ENCODE measurements at places on chromosomes 2 and 18.

DNA sequence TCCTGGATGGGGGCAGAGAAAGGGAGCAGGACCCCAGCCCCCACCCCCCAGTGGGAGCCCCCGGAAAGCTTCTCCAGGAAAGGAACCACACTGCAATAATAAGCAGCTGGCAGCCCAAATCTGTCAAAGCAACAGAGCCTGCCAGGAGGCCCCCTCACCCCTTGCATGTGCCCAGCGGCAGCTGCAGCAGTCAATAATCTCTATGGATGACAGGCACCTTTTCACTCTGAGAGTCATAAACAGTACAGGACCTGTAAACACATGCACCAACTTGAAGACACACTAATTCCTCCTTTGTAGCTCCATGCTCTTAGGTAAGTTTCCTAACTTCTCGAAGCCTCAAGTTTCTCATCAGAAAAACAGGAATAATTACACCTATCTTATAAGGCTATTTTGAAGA lies 26.2 kb upstream of the KDM3A start:
- no peak for DNase-seq

- DNase-seq, result no peak
Observed at GRCh38 chr2:18412980-18413675, 147.3 kb downstream of the RDH14 start.

GRCh38 chr2:109024477-109024876 lies 35.5 kb upstream of the EDAR start:
- DNase-seq, result no peak

- no peak for DNase-seq
Observed at GRCh38 chr2:134594399-134594798, 124.4 kb downstream of the TMEM163 start.

- no peak for DNase-seq
Observed at GRCh38 chr18:50111398-50111797, 83.5 kb downstream of the MYO5B start.

DNA sequence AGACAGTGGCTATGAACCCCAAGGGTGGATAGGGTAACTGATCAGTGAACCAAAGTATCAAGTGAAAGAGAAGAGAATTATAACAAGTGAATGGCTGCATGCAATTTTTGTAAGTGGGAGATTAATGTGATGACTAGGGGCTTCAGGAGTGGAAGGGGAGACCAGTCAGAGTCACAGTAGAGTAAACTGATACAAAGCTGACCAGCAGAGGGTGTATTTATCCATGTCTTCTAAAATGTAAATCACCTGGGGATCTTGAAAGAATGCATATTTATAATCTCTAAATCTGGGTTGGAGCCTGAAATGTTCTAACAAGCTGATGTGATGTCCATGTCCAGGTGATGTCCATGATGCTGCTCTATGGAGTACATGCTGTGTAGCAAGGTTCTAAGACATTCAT lies 1351.3 kb upstream of the CHAC2 start:
- no peak for DNase-seq

DNA sequence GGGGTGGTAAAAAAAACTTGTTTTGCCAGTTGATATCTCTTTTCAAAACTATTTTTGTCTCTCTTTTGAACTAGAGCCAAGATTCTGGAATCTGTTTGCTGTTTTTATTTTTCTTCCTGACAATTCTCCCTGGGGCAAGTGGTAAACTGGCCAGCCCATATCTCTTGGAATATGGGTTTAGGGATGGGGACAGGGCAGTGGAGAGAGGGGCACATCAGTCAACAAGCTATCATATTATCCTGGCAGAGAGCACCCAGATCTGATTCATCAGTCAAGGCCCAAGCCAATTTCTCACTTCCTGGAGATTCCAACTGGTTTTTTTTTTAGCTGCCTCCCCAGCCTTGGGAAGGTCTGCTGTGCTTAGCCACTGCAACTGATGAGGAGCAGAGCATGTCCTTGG lies 52.3 kb downstream of the ARHGAP28 start:
- DNase-seq, result no peak

DNA sequence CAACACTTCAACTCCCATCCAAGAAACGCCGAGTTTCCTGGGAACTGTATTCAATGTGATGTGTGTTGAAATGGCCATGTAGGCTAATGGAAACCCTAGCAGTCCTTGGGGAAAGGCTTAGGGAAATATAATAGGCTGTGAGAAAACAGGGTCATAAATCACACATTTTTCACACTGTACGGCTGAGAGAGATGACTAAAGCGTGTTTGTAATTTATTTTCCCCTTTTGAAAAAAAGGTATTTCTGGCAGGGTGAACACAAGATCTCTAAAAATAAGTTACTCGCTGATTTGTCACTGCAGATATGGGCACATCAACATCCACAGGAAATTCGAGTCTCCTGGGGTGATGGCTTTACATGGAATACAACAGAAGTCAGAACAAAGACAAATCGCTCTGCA lies 109.6 kb upstream of the ST6GAL2 start:
- DNase-seq, result no peak

- no peak for DNase-seq
Observed at GRCh38 chr18:24875286-24875685, 414.8 kb downstream of the HRH4 start.

DNA sequence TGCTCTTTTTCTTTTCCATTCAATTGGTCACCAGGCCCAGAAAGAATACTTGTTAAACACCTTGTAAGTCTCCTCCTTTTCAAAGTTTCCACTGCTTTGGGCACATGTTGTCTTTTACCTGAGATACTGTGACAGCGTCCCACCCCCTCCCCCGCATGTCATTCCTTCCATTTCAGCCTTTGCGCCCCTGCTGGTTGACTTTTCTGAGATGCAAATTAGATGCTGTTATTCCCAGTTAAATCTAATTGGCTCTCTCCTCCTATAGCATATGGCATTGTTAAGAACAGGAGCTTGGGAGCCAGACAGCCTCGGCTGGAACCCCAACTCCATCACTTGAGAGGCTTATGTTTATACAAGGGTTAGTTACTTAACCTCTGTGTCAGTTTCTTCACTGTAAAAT lies 80.3 kb upstream of the GAREM1 start:
- no peak for DNase-seq

DNA sequence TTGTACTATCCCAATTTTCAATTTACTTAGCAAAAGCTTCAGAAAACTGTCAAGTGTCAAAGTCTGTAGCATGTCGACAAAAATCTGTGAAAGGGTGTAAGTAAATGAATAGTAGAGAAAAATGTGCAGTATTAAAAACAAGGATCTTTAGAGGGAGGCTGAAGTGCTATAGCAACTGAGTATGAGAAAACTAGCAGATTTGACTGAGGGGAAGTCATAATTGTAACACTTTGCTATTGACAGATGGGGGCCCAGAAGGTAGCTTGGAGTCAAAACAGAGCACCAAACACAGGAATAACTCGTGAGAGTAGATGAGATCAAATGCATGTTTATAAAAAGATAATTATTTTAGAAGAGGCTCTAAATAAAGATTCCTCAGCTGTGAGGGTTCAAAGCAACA lies 657.7 kb downstream of the TMEM182 start:
- DNase-seq, result no peak

DNA sequence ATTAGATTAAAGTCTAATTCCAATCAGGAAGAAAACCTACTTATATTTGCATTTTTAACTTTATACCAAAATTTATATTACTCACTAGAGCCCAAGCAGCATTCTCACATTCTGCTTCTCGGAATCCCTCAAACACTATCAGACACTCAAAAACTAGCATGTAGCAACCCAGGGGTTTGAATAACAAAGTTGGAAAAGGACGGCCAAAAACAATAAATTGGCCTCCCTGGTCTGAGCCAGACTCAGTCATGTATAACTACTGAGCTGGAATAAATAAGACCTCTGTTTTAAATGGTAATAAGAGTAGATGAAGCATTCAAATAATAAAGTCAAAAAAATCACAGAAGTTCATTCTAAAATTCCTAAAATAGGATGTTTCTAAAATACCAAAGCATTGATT lies 290.9 kb downstream of the IRS1 start:
- no peak for DNase-seq

DNA sequence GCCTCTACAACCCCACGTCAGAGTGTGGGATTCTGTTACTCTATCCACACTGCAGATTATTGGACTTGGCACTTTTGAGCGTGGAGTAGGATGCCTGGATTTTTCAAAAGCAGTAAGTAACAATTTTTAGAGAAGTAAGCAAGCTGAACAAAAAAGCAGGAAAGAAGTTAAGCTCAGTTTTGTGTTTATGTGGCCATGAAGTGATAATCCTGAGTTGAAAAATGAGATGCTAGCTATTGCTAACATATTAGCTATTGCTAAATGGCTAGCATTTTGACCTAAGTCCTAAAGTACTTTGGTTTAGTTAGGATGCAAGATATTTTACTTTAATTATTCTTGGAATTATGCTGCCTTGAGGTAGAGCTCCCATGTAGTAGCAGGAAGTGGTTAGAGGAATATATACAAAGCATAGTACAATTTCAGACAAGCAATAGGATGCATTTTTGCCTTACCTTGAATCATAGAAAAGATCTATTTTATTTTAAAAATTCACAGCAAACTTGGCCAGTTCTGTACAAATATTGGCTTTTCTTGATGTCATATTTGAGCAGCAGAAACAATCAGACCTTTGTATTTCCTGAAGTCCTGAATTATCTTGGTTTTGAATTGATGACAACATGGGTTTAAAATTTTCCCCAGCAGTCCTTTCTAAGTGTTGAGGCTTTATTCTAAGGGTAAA lies 74.6 kb downstream of the COX7A2L start:
- no peak for DNase-seq

- DNase-seq, result no peak
Observed at GRCh38 chr2:222485367-222486211, 61.2 kb downstream of the SGPP2 start.

GRCh38 chr18:73893880-73894279 lies 253.8 kb downstream of the FBXO15 start:
- DNase-seq, result no peak

DNA sequence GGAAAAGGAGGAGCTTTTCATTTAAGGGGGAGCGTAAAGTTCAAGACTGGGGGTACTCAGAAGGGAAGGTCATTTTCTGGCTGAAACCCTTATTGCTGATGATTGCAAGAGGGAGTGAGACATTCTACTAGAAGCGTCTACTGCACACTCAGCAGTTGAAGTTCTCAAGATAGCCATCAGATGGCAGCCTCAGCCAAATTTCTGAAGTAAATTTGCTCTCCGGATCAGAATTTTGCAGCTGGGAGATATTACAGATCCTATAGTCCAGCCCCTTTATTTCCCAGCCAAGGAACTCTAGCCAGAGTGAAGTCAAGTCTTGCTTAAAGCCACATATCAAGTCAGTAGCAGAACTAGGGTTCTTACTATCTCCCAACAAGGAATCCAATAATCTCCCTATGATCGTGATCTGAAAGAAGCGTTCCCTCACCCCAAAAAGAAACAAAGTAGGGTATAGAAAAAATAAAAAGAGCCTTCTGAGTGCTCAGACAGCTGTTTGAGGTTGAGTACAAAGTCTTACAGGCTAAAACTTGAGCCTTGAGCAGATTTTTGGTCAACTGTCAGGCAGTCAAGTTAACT lies 24.0 kb downstream of the RAX start:
- DNase-seq, result no peak

- DNase-seq, result no peak
Observed at GRCh38 chr2:227326783-227327182, 1.7 kb downstream of the MFF start.

DNA sequence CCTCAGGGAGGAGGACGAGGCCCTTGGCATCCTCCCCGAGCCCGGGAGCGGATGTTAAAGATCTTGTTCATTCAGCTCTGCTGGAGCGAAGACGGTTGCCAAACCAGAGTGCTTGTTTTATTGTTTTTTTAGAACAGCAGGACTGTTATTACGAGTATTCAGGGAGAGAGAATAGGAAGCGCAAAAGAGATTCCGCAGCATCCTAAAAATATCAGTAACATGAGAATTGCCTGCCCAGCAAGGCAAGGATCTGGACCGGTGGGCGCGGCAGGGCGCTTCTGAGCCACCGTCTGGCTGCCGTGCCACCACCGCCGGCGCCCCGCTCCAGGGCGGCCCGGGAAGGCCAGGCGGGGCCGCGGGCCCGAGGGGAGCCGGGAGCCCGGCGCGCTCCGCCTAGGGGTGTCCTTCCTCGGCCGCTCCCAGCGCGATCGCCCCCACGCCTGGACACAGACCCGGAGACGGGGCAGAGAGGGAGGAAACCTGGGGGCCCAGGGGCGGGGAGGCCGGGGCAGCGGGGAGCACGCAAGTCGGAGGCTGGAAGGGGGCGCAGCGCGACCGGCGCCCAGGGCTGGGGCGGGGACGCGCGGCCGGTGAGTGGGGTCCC lies 843 bp downstream of the CYS1 start:
- no peak for DNase-seq

- no peak for DNase-seq
Observed at GRCh38 chr2:168611091-168611490, 155.0 kb downstream of the CERS6 start.

DNA sequence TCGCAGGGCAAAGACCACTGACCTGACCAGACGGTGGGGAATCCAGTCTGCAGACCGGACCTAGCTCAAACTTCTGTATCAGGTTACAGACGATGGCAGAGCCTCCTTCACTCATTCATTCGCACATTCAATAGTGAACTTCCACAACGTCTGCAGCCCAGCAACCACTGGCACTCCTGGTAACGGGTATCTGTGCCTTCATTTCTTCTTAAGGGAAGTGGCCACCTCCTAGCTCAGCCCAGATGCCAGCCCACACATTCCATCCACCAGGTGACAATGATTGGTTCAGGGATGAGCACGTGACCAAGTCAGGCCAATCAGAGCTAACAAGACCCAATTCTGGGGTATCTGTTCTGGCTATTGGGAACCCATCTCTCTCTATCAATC lies 15.9 kb upstream of the ARMC9 start:
- no peak for DNase-seq

GRCh38 chr2:29755829-29756228 lies 165.6 kb downstream of the ALK start:
- no peak for DNase-seq

GRCh38 chr2:168961450-168962229 lies 60.5 kb downstream of the G6PC2 start:
- peak; percentile 2 for DNase-seq

DNA sequence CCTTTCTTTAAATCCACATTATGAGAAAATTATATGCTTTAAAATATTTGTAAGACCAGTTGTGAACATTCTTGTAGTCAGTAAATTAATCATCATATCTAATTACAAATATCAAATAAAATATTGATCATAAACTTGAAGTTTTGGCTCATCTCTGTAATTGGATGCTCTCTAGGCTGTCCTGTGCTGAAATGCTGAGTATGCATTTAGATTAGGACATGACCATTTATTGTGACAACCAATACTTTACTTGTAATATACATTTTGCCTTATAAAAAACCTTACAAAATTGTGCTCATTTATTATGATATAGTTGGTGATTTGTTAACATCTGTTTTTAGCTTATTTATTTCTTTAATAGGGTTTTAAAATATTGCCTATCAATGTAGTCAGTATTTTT lies 116.1 kb upstream of the DOCK10 start:
- no peak for DNase-seq
